ENCODE measurements at places on chromosomes 12 and 14.

- DNase-seq: no peak
These were observed 12.9 kb downstream of the HECTD1 start for GRCh38 chr14:31194661-31195060.

DNA sequence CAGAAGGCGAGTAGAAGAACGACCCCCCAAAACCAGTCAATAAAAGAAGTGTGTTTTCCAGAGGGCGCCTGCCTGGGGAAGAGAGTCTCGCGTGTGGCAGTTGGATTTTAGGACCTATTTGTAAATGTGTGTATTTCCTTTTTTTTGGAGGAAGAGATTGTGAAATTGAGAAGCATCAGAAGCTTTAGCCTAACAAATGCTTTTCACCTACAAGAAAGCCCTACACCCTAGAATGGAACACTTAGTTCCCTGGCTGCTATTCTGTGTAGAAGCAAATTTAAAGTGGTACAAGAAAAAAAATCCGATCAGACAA is 1.3 kb downstream of the RCOR1 start:
- no peak for DNase-seq

DNA sequence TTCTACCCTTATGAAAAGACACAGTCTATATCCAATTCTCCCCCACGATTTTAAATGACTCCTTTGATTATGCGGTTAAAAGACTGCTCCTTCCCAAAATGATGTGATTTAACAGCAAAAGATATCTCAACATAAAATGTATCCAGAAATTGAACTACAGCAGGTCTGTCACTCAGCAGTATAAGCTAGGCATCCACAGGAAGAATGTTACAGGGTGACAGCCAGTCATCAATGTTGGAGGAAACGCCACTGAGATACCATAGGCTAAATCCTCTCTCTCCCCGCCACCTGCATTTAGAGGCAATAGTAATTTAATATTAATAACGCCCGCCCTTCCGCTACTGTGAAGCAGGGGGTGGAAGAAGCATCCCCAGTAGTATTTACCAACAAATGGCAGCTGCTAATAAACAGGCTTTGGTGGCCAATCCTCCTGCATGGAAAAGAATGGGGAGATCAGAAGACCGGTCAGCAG is 613 bp downstream of the RECQL start:
- no peak for DNase-seq

DNA sequence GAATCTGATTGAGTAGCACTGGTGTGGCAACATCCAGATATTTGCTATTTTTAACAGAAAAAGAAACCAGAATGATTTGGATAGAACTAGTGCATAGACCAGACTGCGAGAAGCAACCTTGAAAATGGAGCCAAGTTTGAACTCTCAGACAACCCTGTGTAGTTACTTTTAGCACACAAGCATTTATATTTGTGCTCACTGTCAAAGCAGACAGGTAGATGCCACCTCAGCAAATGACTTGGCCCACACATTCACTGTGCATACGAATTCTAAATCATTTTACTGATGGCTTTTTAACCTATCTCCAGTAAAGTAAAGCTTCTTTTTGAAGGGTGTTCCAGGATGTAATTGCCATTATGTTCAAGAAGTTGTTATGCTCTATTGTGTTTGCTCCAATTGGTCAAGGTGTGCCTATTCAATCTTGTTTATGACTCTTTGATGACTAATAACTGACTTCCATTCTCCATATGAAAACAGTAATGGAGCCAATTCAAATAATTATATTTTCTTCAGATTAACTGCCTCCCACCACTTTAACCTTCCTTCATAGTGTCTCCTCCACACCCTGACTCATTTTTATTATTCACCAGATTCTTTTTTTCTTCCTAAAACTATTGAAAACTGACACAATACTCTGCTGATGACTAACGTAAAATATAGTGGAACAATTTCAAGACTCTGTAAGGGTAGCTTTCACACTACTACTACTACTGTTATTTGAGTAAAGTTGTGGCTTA is 138.5 kb downstream of the CCER1 start:
- DNase-seq: no peak

DNA sequence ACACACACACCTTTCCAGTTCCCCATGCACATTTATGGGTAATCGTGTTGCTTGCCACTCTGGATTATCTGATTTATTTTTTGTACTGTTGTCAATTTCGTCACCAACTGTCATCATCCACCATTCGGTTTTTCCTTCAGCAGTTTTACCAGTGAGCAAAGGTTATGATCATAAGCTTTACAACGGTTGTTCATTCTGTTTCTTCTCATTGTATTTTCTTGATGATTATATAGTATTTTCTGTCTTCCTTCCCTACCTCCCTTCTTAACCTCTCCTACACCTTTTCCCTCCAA is 680 bp downstream of the NECAP1 start:
- no peak for DNase-seq

DNA sequence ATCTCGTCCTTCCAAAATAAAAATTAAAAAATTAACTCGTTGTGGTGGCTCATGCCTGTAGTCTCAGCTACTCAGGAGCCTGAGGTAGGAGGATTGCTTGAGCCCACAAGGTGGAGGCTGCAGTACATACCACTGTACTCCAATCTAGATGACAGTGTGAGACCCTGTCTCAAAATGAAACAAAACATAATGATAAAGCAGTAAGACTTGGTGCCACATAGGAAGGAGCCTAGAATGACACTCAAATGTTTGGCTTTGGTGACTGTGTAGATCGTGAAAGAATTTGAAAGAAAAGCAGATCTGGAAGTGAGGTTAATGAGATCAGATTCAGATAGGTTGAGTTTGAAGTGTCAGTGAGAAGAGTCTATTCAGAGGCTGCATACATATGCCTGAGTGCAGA is 150.1 kb upstream of the ATP2B1 start:
- DNase-seq: no peak

DNA sequence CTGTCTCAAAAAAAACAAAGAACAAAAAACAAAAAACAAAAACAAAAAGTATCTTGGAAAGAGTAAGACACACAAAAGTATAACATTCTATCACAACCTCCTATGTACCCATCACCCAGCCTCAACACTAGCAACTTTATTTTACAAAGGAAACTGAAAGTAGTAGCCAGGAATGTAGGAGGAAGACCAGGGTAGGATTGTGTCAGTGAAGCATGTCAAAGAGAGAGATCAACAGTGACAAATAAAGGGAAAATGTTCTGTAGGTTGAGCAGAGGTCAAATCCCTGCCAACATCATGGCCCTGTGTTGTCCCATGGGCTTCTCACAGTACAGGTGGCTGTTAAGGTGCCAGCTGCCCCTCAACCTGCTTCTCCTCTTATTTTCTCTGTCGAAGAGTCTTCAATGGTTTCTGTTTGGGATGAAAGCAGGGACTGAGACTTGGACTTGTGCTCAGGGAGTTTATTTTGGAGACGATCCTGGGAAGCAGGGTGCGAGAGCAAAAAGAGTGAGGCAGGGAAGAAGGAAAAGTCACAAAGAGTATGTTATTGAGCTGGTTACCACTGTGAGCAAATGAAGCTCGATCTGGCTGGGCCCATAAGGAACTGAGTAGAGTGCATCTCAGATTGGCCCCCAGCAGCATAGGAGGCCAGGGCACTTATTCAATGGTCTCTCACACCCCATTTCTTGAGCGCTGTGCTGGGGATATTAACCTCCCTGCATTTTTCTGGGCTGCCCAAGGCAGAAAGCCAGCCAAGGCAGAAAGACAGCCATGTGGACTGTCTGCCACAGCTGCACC is 29.4 kb upstream of the CTDSP2 start:
- DNase-seq: no peak

DNA sequence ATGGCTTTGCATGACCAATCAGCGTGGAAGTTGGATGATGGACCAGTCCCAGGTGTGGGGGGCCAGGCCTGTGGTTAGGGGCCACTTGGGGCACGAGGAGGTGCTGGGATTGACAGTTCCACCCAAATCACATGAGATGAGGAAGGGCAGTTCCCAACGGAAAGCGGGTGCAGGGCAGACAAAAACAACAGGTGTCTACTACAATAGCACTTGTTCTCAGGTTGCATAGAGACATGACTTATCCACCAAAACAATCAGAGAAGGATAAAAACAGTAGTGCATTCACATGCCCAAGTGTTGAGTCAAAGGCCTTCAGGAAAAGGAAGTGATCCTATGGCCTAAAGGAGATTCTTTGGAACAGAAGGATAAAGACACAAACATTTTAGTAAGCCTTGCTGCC is 14.6 kb upstream of the EIF2B2 start:
- no peak for DNase-seq

DNA sequence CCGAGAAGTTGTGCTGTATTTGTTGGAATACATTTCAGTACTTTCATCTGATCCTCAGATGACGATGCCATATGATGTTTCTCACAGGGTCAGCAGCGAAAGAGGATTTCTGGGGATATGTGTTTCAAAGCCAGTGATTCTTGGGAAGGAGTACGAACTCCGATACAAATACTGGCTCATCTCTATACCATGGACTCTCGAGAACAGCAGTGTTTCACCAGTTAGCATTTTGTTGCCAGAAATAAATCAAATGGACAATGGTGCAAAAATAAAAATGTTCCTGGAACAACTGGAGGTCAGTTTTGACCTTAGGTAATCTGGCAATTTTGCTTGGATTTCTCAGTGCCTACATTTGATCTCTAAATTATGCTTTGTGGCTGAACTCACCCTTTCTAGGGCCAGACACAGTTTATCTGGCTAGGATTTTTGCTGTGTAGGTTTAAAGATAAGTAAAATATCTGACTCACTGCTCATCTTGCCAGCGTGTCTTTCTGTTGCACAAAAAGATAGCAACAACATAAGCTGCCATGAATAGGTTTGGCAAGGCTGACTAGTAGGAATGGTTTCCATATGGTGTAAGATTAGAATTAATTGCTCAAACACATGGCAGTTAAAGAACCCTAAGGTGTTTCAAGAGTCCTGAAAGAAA is 11.0 kb upstream of the MGP start:
- DNase-seq: peak; percentile 35

GRCh38 chr12:19547271-19547671 is 108.0 kb downstream of the AEBP2 start:
- DNase-seq: no peak

- DNase-seq: no peak
These were observed 17.8 kb downstream of the DCAF5 start for GRCh38 chr14:69135133-69135532.

DNA sequence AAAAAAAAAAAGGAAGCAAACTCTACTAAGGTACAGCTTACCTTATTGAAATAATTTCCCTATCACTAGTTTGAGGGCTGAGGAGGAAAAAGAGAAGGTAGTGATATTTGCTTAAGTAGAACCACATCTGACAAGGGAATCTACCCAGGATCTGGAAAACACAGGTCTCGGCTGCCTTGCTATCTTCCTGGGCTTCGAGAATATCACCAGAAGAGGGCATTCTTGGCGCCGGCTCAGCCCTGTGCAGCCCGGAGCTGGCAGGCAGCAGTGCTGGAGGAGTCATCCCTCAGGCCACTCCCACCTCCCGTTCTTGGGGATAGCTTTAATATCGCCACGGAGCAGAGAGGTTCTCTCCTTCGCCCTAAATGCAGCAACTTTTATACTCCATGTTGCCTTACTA is 1181.2 kb downstream of the VRK1 start:
- no peak for DNase-seq

DNA sequence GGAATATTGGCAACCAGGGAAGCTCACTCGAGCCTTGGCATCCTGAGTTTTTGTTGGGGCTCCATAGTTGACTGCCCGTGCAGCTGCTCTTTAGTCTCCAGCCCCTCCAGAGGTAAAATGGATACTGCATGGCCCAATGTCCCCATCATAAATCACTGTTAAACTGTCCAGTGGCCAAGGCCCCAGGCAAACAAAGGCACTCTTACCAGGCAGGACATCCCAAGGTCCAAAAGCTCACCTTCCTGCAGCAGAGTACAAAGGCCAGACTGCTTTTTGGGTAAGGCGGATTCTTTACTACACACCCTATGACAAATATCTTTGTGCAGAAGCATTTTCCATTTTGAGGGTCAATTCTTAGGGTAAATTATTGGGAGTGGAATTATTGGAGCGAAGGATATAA is 81.1 kb downstream of the GPATCH2L start:
- DNase-seq: no peak

DNA sequence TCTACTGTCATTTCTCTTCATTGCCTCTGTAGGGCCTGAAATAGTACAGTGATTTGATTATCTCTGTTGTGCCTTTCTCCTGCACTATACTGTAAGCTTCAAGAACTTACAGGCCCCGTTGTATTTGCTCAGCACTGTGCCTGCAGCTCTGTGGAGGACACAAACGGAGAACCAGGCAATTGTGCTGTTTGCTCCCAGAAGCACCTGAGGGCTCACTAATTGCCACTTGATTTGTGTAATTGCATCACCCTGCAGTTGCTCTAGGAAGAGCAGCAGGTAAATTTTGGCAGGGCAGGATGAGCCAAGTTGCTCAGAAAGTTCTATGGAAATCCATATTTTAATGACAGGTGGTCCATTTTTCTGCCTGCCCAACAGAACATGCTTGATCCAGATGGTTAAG is 11.6 kb upstream of the KRT82 start:
- DNase-seq: no peak

- DNase-seq: no peak
These were observed 62.9 kb downstream of the GLRX5 start for GRCh38 chr14:95597784-95598211.

- DNase-seq: no peak
These were observed 2.0 kb downstream of the DYRK2 start for GRCh38 chr12:67650388-67651131.

- no peak for DNase-seq
These were observed 409.5 kb downstream of the SLC6A15 start for GRCh38 chr12:84502907-84503787.

DNA sequence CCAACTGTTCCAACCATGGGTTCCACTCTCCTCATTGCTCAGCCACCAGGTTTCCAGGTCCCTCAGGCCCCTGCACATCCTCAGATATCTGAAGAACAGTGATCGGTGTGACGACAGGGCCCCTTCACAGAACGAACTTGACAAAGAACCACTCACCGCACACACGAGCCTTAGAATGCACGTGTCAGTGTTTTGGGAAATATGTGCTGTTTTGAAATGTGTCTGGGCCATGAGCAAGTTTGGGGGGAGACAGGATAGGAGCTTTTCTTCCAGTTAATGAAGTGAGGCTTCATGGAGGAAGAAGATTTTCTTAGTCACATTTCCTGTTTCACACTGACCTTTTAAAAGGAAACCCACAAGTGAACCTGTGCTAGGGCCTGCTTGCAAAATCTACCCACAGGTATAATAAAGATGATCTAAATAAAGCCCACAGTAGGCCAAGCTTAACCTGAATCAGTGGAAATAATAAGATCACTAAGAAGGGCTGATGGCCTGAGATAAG is 58.6 kb downstream of the ZFP36L1 start:
- no peak for DNase-seq

GRCh38 chr12:94184995-94185719 is 36.8 kb downstream of the PLXNC1 start:
- DNase-seq: no peak

DNA sequence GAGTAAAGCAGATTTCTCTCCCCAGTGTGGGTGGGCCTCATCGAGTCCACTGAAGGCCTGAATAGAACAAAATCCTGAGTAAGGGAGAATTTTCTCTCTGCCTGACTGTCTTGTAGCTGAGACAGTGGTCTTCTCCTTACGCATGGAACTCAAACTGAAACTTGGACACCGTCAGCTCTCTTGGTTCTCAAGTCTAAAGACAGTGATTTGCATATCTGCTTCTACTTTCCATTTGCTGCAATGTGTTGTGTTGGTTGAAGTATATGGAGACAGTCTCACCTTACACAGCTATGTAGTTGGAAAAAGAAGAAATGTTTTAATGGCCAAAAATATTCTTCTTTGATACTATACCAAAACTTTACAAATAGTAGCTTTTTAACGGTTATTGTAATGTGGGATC is 160.2 kb upstream of the LMNTD1 start:
- no peak for DNase-seq

All from AG09319 (cell line).